Natural killer cell (primary cell): ENCODE measurements at places on chromosomes 16 and 17. TPM values are rescaled to one million over a fixed set of nuclear protein-coding genes. Genes with fewer than 3 reads are reported as not detected.

DNA sequence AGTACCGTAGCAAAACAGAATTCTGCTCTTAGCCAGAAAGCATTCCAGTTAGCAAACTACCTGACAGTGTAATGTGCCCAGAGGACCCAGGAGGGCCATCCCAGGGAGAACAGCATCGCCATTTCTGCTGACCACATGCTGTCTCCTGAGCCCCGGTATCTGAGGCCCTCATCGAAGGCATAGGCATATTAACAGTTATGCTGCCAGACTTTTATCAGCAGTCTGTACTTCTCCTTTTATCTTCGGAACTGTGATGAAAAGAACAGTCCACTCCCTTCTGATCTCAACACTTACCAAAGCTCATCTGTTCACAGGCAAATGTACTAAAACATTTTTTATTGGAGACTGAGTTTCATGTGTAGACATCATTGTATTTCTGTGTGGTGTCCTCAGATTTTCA is 236.4 kb downstream of the PRKCA start:
- H3K36me3 ChIP-seq, result no peaks in the 10 kb centered on the region
- H3K27me3 ChIP-seq, result no peaks in the 10 kb centered on the region
- H3K27ac ChIP-seq, result no peak overlapping the region
- no peak overlapping the region for H3K4me3 ChIP-seq
- no peak for DNase-seq
- H3K4me1 ChIP-seq, result peaks cover 30% of the 10 kb centered on the region

GRCh38 chr16:4415538-4416199 is 727 bp downstream of the CORO7 start:
- peak overlapping the region; percentile 77 for H3K27ac ChIP-seq
- no peaks in the 10 kb centered on the region for H3K27me3 ChIP-seq
- DNase-seq, result peak; percentile 63
- peaks cover 49% of the 10 kb centered on the region for H3K4me1 ChIP-seq
- peak overlapping the region; percentile 49 for H3K4me3 ChIP-seq

DNA sequence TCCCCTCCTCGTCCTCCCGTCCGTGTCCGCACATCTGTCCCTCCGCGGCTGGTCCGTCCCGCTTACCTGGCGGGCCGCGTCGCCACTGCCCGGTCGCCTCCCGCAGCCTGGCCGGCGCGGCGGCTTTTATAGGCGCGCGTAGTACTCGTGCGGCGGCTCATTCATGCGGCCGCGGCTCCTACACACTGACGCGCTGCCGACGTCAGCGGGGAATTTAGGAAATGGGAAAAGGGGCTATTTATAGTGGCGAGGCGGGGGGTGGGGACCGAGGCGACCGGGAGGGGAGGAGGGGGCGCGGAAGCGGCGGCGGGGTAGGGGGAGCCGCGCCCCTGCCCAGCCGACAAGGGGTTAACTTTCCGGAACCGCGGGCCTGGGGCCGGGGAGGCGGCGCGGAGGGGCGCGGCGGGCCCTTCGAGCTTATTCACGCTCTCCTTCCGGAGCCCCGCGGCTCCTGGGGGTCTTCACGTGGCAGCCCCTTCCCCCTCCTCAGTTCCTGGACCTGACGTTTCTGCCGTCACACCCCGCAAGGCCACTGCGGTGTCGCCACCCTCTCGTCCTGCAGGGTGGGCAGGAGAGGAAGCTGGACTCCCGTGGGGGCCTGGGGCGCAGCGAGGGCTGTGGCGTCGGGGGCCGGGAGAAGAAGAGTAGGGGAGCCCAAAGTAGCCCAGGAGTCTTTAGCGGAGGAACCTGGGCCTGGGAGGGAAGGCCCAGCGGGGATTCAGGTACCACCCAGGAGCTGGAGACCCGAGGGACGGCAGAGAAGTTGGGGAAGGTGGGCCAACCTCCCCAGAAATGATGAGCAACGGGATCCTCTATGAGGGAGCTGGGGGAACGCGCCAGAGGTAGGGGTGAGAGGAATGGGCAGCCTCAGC is 3.6 kb upstream of the HIC1 start:
- no peak overlapping the region for H3K4me3 ChIP-seq
- H3K27ac ChIP-seq, result no peak overlapping the region
- H3K4me1 ChIP-seq, result peaks cover 49% of the 10 kb centered on the region
- H3K36me3 ChIP-seq, result no peaks in the 10 kb centered on the region

DNA sequence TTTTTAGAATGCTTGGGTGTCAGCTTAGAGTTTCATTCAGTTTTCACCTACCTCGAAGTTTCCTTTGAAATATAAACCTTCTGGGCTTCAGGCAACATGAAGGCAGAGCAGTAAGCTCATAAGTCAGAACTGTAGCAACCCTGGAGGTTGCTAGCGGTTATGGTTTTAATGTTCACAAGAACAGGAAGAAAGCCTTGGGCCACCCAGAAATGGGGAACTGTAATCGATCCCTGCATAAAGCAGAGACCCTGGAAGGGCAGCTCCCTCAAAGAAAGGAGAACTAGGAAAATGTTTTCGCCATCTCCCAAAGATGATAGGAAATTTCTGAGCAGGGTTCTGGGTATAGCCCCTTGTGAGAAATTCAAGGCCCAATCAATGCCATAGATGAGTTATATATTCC is 47.8 kb upstream of the RASL10B start:
- no peak overlapping the region for H3K4me3 ChIP-seq
- peaks cover 66% of the 10 kb centered on the region for H3K36me3 ChIP-seq
- H3K27ac ChIP-seq, result no peak overlapping the region
- no peaks in the 10 kb centered on the region for H3K4me1 ChIP-seq

- no peaks in the 10 kb centered on the region for H3K27me3 ChIP-seq
- no peak for DNase-seq
- peaks cover 61% of the 10 kb centered on the region for H3K36me3 ChIP-seq
- peaks cover 5% of the 10 kb centered on the region for H3K4me1 ChIP-seq
- no peak overlapping the region for H3K4me3 ChIP-seq
- no peak overlapping the region for H3K27ac ChIP-seq
Observed at GRCh38 chr16:8920645-8921346, 38.6 kb downstream of the LITAFD start.

DNA sequence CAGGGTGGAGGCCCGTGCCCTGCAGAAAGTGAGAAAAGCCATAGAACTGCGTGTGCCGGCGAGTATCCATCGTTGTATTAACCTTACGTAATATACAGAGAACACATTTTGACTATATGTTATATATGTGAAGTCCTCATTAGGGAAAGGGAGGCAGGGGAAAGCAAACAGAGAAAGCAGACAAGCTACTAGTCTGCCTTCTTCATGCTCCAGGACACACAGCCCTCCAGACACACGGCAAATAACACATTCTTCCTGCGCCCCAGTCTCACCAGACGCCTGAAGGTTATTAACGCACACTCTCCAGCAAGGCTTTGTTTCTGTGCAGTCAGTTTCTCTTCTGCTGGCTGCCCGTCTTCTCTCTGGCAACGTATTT is 28.8 kb downstream of the PRDM7 start:
- H3K4me3 ChIP-seq, result no peak overlapping the region
- H3K27ac ChIP-seq, result no peak overlapping the region
- no peak for DNase-seq
- no peaks in the 10 kb centered on the region for H3K36me3 ChIP-seq
- H3K27me3 ChIP-seq, result peaks cover 14% of the 10 kb centered on the region
- H3K4me1 ChIP-seq, result peaks cover 15% of the 10 kb centered on the region

The SLC5A10 gene
- total RNA-seq, result not detected

- H3K4me3 ChIP-seq, result no peak overlapping the region
- no peaks in the 10 kb centered on the region for H3K36me3 ChIP-seq
- no peak overlapping the region for H3K27ac ChIP-seq
- no peaks in the 10 kb centered on the region for H3K4me1 ChIP-seq
- DNase-seq, result no peak
Observed at GRCh38 chr17:8341456-8341855, 1.8 kb downstream of the ODF4 start.

GRCh38 chr16:3458852-3459361 is 15.4 kb downstream of the NAA60 start:
- no peak for DNase-seq
- H3K4me1 ChIP-seq, result peaks cover 40% of the 10 kb centered on the region
- H3K36me3 ChIP-seq, result no peaks in the 10 kb centered on the region
- peak overlapping the region; percentile 64 for H3K27ac ChIP-seq
- H3K27me3 ChIP-seq, result no peaks in the 10 kb centered on the region

DNA sequence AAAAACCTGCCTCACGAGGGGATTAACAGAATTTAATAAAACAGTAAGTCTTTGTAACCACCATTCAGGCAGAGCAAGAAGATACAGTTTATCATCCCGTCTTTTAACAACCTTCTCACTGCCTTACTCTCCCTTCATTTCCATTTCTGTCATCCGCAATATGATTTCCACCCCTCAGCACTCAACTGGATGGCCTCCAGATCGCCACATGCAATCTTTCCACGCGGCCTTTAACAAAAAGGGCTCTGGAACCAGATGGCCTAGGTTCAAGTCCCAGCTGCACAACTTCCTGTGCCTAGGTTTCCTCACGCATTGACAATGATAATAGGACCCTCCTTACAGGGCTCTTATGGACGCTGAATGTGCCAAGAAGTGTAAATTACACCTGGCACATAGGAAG is 103.6 kb downstream of the GAS7 start:
- no peak overlapping the region for H3K4me3 ChIP-seq
- peaks cover 3% of the 10 kb centered on the region for H3K36me3 ChIP-seq
- no peak overlapping the region for H3K27ac ChIP-seq

- H3K4me3 ChIP-seq, result no peak overlapping the region
- H3K4me1 ChIP-seq, result peaks cover 39% of the 10 kb centered on the region
- H3K36me3 ChIP-seq, result peaks cover 17% of the 10 kb centered on the region
- H3K27ac ChIP-seq, result no peak overlapping the region
- H3K27me3 ChIP-seq, result no peaks in the 10 kb centered on the region
Observed at GRCh38 chr17:2924211-2924610, 128.0 kb downstream of the RAP1GAP2 start.

The NXPH3 gene
- not detected for total RNA-seq

DNA sequence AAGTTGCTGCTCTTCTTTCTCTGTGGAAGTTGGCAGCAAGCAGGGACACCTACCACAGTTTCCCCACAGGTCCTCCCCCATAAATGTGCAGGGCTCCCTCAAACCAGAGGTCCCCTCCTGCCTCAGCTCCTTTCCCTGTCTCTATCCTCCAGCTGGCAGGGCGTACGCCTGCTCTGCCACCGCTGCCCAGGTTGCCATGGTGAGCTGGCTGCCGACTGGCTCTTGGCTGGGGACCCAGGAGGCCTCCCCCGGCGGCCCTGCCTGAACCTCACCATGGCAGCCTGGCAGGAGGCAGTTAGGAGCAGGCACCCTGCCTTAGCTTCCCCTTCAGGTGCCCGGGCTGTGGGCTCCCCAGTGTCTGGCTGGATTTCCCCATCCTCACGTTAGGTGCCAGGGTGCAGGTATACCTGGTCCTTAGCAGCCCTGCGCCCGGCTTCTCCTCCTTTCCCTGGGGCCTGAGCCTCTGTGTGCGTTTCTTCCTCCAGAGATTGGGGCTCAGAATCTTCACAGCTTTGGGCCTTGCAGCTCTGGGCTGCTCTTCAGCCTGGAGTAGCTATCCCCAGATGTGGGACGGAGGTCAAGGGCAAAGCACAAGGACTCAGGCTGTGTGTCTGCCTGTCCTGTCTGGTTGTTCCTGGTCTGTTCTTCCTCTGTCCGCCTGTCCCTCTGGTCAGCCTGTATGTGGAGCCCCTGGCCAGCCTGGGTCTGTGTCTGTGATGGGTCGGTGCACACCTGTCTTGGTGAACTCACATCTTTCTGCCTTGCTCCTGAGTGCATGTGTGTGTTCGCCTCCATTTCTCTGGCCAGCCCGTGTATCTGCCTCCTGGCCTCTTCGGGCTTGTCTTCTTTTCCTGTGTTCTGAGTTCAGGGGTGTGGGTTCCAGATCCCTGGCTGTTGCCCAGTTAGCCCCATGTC is 15.7 kb downstream of the GJD3 start:
- peak; percentile 11 for DNase-seq
- no peak overlapping the region for H3K4me3 ChIP-seq
- peaks cover 45% of the 10 kb centered on the region for H3K36me3 ChIP-seq
- H3K27ac ChIP-seq, result no peak overlapping the region
- H3K4me1 ChIP-seq, result peaks cover 85% of the 10 kb centered on the region
- H3K27me3 ChIP-seq, result no peaks in the 10 kb centered on the region

- no peaks in the 10 kb centered on the region for H3K4me1 ChIP-seq
- no peaks in the 10 kb centered on the region for H3K27me3 ChIP-seq
- DNase-seq, result no peak
- no peak overlapping the region for H3K27ac ChIP-seq
Observed at GRCh38 chr17:83170571-83171260, 91.3 kb downstream of the METRNL start.

The UNC13D gene
- total RNA-seq, result 269 TPM

The EPN3 gene
- not detected for total RNA-seq

- no peak for DNase-seq
- H3K27me3 ChIP-seq, result no peaks in the 10 kb centered on the region
- H3K4me3 ChIP-seq, result no peak overlapping the region
- no peaks in the 10 kb centered on the region for H3K36me3 ChIP-seq
- no peak overlapping the region for H3K27ac ChIP-seq
Observed at GRCh38 chr17:35167666-35168065, 20.0 kb downstream of the UNC45B start.

DNA sequence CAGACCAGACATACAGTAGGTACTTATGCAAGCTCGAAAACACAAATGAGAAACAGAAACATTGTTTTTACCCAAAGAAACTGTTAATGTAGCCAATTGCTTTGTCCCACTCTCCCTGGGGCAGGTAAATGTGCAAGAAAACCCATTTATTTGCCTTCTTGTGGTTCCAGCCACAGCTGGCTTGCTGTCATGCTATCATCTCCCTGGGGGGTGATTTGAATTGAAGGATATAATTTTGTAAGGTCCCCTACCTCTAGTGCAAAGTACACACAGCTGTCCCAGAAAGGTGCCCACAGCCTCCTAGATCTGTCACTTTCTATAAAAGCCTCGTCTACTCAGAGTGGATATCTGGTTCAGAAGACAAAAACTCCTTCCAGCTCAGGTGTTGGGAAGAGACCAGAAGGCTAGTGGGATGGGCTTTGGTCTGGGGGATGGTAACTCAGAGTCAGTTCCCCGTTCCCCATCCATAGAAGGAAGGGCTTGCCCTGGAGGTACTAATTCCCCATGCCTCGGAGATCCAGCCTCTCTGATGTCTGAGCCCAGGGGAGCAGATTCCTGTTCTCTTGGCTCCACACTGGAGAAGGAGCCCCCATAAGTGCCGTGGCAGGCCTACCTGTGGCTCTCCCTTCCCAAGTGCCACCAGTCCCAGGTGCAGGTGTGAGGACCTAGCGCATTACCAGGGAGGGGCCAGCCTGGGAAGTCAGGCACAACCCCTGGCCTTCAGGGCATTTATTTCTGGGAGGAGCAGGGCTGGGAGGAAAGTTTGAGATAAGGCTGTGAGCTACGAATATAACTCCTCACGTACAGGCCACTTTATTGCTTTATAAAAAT is 2.4 kb upstream of the PRR15L start:
- H3K27me3 ChIP-seq, result no peaks in the 10 kb centered on the region
- no peaks in the 10 kb centered on the region for H3K4me1 ChIP-seq
- H3K4me3 ChIP-seq, result no peak overlapping the region
- H3K27ac ChIP-seq, result no peak overlapping the region
- no peaks in the 10 kb centered on the region for H3K36me3 ChIP-seq

DNA sequence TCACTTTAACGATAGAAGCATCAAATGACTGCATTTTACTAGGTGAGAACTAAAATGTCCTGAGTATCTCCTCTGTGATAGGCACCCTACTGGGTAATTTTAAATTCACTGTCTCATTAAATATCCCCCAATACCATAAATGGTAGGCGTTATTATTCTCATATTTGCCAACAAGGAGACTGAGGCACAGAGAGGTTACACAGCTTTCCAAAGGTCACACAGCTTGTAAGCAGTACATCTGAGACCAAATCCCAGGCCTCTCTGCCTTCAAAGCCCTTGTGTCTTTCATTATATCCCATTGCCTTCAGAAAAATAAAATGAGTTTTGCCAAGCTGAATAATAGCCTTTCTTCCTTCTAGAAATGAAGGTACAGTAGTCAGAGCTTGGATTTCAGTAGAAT is 502.6 kb downstream of the HAPSTR1 start:
- H3K36me3 ChIP-seq, result no peaks in the 10 kb centered on the region
- no peak overlapping the region for H3K4me3 ChIP-seq
- DNase-seq, result no peak
